ENCODE measurements at places on chromosomes 11 and 22.
A peak's percentile ranks its signal among the peaks of the same experiment; 100 is the strongest.

DNA sequence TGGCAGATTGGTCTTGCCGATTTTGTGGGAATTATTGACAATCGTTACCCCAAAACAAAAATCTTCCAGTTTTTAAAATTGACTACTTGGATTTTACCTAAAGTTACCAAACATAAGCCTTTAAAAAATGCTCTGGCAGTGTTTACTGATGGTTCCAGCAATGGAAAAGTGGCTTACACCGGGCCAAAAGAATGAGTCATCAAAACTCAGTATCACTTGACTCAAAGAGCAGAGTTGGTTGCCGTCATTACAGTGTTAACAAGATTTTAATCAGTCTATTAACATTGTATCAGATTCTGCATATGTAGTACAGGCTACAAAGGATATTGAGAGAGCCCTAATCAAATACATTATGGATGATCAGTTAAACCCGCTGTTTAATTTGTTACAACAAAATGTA is 37.2 kb downstream of the IGLL1 start:
- no peak for DNase-seq

DNA sequence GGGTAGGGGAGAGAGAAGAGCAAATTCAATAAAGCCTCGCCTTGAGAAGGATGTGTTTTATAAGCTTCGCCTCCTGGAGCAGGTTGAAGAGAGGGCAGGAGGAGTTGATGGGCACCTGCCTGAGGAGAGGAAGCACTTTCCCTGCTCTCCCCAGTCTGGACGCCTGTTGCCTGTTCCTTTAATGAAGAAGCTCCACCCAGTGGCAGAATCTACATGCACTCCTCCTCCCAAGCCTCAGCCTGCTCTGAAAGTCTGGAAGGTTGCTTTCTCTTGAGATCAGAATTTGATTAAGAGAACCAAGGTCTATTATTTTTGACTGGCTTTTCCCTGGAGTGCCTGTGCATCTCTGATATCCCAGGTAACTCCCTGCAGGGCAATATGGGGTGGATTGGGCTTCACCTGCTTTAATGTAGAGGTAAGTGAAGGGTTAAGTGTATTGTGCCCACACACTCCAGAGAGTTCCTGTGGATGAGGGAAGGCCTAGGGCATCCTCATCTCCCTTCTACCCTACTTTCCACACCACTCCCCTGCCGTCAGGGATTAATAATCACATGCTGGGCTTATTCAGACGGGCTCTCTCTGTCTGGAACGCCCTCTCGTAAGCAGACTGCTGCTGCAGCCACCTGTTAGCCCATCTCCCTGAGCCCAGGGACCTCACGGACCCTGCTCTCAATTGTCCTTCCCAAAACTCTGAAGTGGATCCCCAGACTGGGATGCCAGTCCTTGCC is 22.3 kb downstream of the NTM start:
- no peak for DNase-seq

GRCh38 chr22:46073683-46074504 is 76.4 kb upstream of the PPARA start:
- peak; percentile 37 for DNase-seq

DNA sequence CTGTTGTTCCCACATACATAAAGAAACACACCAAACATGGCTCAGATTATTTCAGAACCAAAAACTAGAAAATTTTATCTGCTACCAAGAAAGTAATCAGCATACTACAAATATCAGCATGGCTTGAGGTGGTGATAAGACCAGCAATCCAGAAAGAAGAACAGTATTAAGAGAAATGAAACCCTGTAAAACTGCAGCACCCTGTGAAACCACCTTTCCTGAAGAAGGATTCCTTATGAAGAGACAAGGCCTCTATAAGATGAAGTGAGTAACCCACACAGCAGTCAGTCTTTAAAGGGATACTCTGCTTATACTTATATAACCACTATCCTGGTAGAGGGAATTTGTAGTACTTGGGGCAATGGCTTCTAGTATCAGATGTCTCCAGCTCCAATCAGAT is 49.9 kb downstream of the RSF1 start:
- no peak for DNase-seq

DNA sequence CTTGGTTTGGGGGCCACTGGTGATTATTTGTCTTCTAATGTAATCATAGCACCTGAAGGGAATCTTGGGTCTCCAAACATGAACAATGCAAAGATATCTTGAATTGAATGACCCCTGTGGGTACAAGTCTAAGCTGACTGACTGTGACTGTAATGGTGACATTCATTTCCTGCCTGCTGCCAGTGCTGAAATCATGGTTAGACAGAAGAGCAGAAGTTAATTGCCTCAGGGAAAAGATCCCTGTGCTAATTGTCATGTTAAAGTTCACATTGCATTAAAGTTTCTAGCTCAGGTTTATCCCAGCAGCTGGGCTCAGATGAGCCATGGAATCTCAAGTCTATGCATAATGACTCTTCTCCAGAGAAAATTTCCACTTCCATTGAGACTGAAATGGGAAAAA is 772.0 kb downstream of the ETS1 start:
- DNase-seq = no peak

GRCh38 chr22:45515676-45516075 is 13.0 kb downstream of the FBLN1 start:
- DNase-seq = no peak

- no peak for DNase-seq
Measured at GRCh38 chr11:106679581-106679980, 338.7 kb downstream of the GUCY1A2 start.

GRCh38 chr11:48036466-48036865 is 56.1 kb downstream of the PTPRJ start:
- DNase-seq = no peak

DNA sequence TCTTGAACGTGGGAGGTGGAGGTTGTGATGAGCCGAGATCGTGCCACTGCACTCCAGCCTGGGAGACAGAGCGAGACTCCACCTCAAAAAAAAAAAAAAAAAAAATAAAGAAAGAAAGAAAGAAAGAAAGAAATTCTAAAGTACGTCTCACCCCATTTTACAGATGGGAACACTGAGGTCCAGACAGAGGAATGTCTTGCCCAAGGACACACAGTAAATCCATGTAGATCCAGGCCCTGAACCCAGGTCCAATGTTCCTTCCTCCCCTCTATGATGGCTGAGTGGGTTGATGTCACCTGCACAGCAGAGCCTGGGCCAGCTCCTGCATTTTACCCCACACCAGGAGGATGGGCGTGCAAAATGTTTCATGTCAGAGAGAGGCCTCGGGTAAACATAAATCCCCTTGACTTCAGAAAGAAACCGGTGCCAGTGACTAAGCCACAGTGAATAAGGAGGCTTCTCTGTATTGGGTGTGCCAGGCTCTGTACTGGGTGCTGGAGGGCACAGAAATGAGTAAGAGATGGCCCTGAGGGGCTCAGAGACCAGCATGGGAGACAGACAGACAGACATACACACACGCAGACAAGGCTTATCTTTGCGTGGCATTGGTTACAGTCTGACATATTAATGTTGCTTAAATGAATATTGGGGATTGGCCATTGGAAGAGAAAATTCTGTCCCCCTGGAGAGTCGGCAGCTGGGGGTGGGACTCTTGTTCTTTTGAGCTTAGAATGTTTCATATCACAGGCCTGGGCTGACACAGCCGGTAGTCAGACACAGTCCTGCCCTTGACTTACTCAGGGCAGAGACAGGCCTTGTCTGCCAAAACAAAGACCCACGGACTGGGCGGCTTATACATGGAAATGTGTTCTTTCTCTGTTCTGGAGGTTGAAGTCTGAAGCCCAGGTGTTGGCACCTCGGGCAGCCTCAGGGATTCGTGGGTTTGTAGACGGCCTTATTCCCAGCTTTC is 105.4 kb downstream of the MIAT start:
- no peak for DNase-seq

GRCh38 chr11:94857337-94857736 is 89.2 kb downstream of the AMOTL1 start:
- DNase-seq = no peak

DNA sequence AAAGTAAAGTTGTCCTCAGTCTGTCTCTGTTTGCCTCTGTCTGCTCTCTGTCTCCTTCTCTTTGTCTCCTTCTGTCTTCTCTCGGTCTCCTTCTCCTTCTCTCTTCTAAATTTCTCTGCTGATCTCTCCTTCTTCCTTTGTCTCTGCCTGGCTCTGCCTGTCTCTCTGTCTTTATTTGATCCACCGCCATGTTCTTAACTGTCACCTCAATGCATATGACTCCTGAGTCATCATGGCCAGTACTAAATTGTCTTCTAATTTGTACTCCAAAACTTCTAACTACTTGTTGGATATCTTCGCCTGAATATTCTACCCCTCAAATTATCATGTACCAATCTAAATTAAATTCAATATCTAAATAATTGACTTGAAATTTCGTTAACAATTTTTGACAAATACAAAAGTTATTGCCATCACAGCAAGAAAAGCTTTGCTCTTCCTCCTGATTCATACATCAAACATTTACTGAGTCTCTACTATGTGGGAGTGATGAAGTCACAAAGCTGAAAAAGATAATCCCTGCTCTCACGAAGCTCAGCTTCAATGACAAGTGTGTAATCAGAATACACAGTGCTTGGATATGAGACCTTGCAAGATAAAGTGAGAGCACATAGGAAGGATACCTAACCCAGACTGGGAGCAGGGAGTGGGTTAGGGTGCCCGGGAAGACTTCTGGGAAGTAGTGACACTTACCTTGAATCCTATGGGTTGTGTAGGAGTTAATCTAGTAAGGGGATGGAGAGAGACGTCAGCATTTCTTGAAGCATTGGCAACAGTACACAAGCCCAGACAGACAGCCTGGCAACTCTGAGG is 193.0 kb downstream of the MAML2 start:
- no peak for DNase-seq

DNA sequence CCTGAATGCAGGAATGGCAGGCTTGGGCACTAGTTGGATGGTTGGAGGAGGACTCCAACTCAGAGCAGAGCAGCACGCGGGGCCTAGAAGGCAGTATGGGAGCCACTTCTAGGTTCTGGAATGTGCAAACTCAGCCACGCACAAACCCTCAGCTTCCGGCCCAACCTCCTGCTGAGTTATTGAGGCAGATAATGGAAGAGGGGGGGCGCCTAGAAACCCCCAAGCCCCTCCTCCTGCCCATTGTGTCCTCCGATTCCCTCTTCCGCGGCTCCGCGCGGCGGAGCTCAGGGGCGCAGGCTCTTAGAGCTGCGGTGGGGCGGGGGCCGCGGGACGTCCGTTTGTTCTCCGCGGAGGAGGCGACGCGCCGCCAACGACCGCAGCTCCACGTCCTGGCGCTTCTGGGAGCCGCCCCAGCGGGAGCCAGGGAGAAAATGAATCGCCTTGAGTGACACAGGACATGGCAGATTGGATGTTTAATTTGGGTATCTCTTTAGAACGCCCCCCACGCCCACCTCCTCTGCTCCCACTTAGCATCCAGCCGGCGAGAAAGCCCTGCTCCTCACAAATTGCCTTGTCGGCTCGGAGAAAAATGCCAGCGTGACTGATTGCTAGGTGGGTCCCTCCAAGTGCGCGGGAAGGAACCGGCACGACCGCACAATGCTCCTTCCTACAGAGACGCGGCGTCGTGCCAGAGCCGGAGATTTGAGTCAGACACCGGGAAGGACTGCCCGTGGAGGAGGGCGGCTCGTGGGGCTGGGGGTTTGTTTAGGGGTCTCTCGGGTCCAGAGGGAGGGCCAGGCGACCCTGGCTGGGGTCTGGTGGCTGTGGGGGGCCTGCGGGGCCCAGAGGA is 144.6 kb downstream of the NECTIN1 start:
- peak; percentile 65 for DNase-seq

GRCh38 chr11:2700415-2701211 is 819 bp upstream of the KCNQ1OT1 start:
- peak; percentile 72 for DNase-seq

Data from left hindlimb (tissue), 1 donor.